ENCODE measurements at places on chromosomes 2 and 18.

- no peaks in the 10 kb centered on the region for H3K27me3 ChIP-seq
- DNase-seq, result no peak
- H3K27ac ChIP-seq, result no peak overlapping the region
- no peaks in the 10 kb centered on the region for H3K36me3 ChIP-seq
- no peaks in the 10 kb centered on the region for H3K4me1 ChIP-seq
- no peak overlapping the region for H3K4me3 ChIP-seq
Observed at GRCh38 chr2:137771064-137771463, 193.2 kb upstream of the HNMT start.

GRCh38 chr2:101763496-101764333 is 66.2 kb downstream of the MAP4K4 start:
- H3K4me1 ChIP-seq, result peaks cover 28% of the 10 kb centered on the region
- H3K27me3 ChIP-seq, result no peaks in the 10 kb centered on the region
- H3K36me3 ChIP-seq, result no peaks in the 10 kb centered on the region
- DNase-seq, result no peak
- no peak overlapping the region for H3K4me3 ChIP-seq

GRCh38 chr2:69469784-69470183 is 32.5 kb upstream of the NFU1 start:
- no peak overlapping the region for H3K4me3 ChIP-seq
- H3K36me3 ChIP-seq, result peaks cover 12% of the 10 kb centered on the region
- no peaks in the 10 kb centered on the region for H3K4me1 ChIP-seq
- no peak overlapping the region for H3K27ac ChIP-seq
- DNase-seq, result no peak

- no peaks in the 10 kb centered on the region for H3K4me1 ChIP-seq
- no peak overlapping the region for H3K4me3 ChIP-seq
- no peaks in the 10 kb centered on the region for H3K36me3 ChIP-seq
- no peaks in the 10 kb centered on the region for H3K27me3 ChIP-seq
- no peak for DNase-seq
- H3K27ac ChIP-seq, result no peak overlapping the region
Observed at GRCh38 chr2:75251896-75252295, 52.6 kb upstream of the TACR1 start.

GRCh38 chr18:63795606-63796005 is 20.4 kb downstream of the SERPINB7 start:
- H3K4me3 ChIP-seq, result no peak overlapping the region
- no peaks in the 10 kb centered on the region for H3K27me3 ChIP-seq
- H3K4me1 ChIP-seq, result no peaks in the 10 kb centered on the region
- no peaks in the 10 kb centered on the region for H3K36me3 ChIP-seq

All from spinal cord (tissue), 10 donors.